ENCODE measurements at places on chromosomes 2 and 18.
A peak's percentile ranks its signal among the peaks of the same experiment; 100 is the strongest.

DNA sequence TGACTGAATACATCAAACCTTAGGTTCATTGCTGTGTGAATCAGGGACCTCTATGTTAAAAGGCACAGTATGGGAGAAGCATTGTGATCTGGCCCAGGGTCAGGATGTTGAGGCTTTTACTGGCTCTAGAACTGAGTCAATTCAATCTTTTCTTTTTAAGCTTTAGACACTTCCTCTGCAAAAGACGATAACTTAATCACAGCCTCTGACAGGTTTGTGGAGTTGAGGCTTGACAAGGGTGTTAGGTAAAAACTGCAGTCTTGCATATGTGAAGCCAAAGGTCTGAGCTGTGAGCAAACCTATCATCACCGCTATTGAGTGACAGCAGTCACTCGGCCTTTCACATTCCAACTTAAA lies 17.3 kb upstream of the ARHGAP25 start:
- no peak for DNase-seq

DNA sequence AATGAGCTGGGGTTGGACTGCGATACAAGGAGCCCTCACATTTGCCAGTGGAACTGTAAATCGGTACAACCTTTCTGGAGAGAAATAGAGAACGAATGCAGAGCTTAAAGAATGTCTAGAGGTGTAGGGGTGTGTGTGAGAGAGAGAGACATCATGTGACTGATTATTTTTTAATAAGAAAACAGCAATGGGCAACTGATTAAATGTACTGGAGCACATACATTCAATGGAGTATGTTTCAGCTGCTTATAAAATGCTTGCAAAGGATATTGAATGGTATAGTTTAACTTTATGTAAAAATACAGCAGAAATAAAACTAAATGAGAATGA lies 391 bp upstream of the TMEM17 start:
- DNase-seq, result no peak

DNA sequence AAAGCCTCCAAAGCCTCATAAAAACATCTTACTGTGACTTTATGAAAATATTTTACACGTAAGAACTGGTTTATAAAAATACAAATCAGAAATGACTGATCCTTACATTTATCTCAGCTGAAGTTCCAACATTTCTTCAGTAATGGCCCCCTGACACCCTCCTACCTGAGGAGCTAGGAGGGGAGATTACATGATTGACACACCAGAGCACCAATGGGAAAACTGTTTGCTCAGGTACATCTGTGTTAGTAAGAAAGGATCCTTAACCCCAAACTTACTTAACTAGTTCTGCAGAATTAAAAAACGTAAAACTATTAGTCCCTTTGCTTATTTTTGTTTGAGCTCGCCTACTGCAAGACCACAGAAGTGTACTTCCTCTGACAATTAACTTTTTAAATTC lies 27.0 kb downstream of the ENOSF1 start:
- no peak for DNase-seq

GRCh38 chr2:22011048-22011447 lies 887.3 kb downstream of the TDRD15 start:
- DNase-seq, result no peak

GRCh38 chr18:40109252-40110049 lies 1845.6 kb upstream of the PIK3C3 start:
- no peak for DNase-seq

- DNase-seq, result no peak
Measured at GRCh38 chr2:152415231-152415642, 80.3 kb downstream of the FMNL2 start.

DNA sequence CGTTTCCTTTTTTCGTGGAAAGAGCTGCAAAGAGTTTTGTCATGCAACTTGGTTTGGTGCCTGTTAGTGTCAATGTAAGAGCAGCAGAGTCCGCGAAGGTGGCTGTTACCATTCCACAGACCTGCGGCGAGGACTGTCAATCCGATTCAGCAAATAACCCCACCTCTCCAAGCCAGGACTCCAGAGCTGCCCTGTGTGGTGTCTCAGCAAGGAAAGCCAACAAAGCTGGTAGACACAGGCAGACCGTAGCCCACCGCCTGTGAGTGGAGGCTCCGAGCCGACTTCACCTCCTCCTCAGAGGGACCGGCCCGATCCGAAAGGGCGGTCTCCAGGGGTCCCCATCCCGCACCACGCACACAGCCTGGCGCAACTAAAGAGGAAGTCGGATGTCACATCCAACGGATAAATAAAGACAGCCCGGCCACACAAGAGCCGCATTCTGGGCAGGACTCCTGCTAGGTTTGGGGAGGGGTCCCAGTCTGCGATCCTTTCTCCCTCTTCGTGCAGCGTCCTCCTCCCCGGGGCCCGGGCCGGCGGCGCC lies 819 bp downstream of the ANKRD44 start:
- no peak for DNase-seq

DNA sequence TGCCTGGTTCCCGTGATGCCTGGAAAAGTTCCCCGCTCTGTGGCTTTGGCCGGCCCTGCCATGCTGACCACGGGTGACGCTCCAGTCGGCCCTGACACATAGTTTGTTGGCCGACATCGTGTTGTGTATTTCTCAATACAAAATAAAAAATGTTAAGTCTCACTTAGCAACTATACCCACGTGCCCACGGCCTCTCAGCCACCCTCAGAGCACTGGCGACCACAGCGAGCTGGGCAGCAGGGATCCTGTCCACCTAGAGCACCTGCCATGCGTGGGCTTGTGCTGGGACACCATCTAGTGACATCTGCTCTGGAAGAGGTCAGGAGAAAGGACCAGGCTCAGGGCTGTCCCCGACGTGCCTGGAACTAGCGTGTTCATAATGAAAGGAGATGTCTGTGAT lies 261.7 kb downstream of the HDAC4 start:
- DNase-seq, result no peak

DNA sequence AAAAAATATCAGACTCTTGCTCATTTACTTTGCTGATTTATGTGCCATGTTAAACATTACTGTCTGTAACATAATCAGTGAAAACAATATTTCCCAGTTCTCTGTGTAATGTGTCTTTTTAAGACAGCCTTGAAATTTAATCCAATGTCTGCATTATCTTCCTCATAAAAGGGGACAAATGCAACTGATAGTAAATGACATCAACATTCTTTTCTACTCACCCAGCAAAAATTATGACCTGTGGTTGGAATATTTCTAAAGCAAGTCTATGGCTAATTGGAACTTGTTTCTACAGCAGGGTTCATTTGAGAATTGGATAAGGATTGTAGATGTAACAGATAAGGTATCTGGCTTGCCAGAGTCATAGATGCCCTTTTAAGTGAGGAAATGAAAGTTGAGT lies 34.8 kb downstream of the C1D start:
- no peak for DNase-seq

- no peak for DNase-seq
Measured at GRCh38 chr2:1741851-1742250, 2.5 kb downstream of the PXDN start.

DNA sequence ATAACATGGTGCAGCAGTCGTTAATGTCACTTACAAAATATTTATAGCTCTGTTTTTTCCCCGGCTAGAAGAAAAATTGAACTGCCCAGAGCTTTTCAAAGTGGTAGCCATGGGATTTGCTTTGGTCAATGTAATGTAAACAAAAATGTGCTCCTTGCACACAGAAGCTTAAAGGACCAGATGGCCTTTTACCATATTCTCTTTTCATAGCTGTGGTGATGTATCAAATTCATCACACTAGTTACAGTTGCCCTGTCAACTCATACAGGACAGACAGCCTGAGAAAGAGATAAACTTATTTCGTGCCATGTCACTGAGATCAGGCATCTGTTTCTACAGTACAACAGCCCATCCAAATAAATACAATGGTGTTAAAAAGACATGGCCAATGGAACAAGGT lies 368.1 kb upstream of the CDH19 start:
- no peak for DNase-seq

DNA sequence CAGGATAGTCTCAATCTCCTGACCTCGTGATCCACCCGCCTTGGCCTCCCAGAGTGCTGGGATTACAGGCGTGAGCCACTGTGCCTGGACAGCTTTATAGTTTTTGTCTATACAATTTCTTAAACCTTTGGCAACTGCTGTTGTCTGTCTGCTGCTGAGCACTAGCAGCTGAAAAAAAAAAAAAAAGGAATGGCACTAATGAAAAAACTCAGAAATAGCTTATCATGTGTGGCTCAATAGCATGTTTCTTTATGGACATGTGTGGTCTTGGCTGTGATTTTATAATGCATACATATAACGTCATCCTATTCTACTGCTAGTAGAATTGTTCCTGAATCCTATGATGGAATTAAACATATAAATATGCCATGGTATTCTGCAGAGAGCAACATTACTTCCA lies 231.2 kb downstream of the TPGS2 start:
- DNase-seq, result no peak

DNA sequence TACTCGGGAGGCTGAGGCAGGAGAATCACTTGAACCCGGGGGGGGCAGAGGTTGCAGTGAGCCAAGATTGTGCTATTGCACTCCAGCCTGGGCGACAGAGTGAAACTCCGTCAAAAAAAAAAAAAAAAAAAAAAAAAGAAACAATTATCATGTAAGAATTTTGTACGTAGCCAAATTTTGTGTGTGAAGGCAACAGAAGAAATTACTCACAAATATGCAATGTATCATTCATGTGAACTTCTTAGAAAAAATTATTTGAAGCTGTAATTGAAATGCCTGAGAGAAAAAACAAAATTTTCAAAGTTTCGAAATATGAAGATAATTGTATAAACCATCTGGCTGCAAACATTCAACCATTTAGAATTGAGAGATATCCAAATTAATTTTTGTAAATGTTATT lies 204.8 kb upstream of the PARD3B start:
- DNase-seq, result no peak

DNA sequence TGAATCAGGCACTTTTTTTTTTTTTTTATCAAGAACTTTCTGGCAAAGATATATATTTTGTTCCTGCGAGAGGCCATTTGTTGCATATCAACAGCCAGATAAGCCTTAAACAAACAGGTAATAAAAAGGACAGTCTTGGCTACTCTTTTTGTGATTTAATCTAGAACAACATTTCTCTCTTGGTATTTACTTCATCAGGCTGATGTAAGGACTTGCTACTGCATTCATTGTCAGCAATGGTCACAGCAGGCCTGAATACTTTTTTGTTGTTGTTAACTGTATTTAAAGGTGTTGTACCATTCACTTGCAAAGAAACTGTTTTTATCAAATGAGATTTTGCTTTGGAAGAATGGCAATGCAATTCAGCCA lies 683.8 kb downstream of the IRS1 start:
- DNase-seq, result no peak

DNA sequence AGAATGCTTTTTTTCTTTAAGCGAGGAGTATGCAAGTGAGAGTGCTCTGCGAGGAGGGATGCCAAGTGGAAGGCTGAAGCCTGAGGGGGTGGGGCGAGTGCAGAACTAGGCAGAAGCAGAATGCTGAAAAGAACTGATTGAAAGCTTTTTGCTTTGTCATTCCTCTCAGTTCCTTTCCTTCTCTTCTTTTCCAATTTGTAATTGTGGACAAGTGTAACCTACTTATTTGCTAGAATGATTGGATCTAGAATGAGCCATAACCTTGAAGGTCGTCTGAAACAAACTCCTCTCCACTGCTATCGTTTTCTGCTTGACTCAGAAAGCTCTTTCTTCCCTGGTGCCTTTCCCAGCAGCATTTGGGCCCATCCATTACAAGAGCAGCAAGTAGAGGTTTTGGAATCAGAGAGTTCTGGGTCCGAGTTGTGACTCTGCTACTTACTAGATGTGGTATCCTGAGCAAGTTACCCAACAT lies 115.3 kb downstream of the METTL8 start:
- DNase-seq, result peak; percentile 85
